ENCODE measurements at places on chromosomes 3 and 15. TPM values are rescaled to one million over a fixed set of nuclear protein-coding genes. Genes with fewer than 3 reads are reported as not detected.

SLC2A2 gene
- not detected for total RNA-seq

SIDT1 gene
- total RNA-seq, result not detected

ADAMTS17 gene
- total RNA-seq, result 5.0 TPM

SCAMP5 gene
- total RNA-seq, result 6.3 TPM

FBXO40 gene
- total RNA-seq, result not detected

KCNMB2 gene
- not detected for total RNA-seq

NTRK3 gene
- 0.13 TPM for total RNA-seq

PCCB gene
- total RNA-seq, result 60.5 TPM

PRRT3 gene
- total RNA-seq, result 5.5 TPM

ATP13A4 gene
- 0.26 TPM for total RNA-seq

Data from articular chondrocyte of knee joint (primary cell).